ENCODE measurements at places on chromosomes 1 and 21. TPM values are rescaled to one million over a fixed set of nuclear protein-coding genes. Genes with fewer than 3 reads are reported as not detected.

VHLL gene
- not detected for total RNA-seq

DNA sequence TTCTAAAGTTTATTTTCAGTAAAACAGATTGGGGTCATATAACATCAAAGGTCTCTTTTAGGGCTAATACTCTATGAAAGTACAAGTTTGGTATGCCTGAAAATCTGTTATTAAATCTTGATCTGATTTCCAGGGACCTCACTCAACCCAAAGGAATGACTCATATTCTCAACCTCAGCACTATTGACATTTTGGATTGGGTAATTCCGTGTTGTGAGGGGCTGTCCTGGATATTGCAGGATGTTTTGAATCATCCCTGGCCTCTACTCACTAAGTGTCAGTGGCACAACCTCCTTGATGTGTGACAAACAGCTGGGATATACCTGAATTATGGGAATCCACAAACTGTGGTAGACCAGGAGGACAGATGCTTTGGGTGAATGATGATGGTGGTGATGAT lies 51.5 kb upstream of the CYP2J2 start:
- no peak for DNase-seq

S100A4 gene
- 337 TPM for total RNA-seq

FAM78B gene
- 0.51 TPM for total RNA-seq

MMEL1 gene
- total RNA-seq = not detected

SNAP47 gene
- 29.6 TPM for total RNA-seq

DNA sequence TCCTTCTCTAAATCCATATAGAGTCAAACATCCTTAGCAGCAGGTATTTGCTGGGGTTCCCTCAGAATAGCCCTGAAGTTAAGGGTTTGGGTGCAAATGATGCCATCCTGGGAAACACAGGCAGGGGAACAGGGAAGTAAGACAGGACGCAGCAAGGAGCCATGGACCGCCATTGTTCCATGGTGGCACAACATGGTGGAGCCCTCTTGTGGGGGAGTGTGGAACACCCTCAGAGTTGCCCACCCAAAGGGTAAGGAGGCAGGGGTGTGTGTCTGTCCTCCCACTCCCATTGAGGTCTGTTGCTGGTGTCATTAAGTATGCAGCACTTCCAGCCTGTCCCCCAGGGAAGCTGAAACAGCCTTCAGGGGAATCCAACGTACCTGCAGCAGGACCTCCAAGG lies 20.4 kb upstream of the RCAN1 start:
- no peak for DNase-seq

GRCh38 chr1:91661121-91661520 lies 160.5 kb downstream of the CDC7 start:
- no peak for DNase-seq

DNA sequence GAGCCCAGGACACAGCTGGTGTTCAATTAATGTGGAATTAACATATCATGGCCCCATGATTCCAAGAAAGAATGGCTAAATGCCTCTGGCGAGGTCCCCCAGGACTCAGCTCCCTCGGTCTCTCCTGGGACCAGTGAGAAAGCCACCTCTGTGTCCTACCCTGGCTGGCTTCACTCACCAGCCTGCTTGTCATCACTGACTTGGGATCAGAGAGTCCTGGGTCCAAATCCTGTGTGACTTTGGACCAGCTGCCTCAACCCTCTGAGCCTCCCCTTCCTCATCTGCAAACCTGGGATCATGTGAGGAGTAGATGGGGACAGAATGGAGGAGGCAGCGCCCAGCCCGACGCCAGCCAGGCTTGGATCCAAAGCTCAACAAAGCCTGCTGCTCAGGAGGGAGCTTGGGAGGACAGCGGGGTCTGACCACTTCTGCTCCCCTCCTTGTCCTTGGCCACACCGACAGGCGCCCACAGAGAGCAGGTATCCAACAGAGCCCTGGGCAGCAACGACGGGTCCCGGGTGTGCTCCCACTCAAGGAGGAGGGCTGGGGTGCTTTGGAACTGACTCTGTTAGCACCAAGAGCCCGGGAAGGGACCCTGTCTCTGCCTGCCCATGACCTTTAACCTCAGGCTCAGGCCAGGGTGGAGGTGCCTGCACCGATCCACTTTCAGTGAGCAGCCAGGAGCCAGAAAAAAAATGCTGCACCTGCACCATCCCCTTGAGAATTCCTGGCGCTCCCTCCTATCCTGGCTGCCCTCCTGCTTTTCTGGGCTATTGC lies 3.2 kb downstream of the SH2D5 start:
- peak; percentile 77 for DNase-seq

USH2A gene
- total RNA-seq = not detected

GRCh38 chr21:44527156-44527982 lies 12.6 kb downstream of the KRTAP10-1 start:
- no peak for DNase-seq

DNA sequence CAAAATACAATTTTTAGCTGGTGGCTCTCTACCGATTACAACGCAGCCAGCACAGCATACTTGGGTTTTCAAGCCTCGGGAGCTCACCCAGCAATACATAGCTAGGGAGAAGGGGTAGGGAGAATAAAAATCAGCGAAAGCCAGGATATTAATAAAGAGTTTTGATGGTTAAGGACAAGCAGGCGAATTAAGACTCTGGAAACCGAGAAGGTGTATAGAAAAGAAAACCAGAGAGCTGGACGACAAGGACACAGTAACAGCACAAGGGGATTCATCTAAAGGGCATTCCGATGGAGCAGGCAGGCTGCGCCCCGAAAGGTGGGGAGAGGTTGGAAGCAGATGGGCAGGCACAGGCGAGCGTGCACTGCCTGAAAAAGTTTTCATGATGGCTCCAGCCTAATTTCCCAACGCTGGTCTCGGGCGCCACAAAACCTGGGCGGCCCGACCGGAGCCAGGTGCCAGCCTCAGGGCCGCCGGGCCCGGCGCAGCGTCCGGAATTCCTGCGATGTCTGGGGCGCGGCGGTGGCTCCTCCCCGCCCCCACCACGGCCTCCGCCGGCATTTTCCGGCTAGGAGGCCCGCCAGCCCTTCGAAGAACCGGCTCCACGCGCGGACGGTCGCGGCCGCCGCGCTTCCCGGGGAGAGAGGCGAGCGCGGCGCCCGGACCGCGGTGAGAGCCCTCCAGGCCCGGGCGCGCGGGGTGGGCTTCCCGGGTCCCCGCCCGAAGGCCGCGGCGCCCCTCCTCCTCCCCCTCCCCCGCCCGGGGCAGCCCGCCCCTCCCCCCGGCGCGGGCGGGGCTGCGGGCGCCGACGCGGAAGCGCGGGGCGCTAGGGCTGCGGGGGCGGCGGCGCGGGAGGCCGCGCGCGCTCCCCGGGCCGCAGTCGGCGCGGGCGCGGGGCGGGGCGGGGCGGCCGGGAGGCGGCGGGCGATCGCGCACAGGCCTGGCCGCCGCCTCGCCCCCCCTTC lies 774 bp upstream of the DYRK1A start:
- peak; percentile 90 for DNase-seq

TAS1R2 gene
- total RNA-seq = not detected

DNA sequence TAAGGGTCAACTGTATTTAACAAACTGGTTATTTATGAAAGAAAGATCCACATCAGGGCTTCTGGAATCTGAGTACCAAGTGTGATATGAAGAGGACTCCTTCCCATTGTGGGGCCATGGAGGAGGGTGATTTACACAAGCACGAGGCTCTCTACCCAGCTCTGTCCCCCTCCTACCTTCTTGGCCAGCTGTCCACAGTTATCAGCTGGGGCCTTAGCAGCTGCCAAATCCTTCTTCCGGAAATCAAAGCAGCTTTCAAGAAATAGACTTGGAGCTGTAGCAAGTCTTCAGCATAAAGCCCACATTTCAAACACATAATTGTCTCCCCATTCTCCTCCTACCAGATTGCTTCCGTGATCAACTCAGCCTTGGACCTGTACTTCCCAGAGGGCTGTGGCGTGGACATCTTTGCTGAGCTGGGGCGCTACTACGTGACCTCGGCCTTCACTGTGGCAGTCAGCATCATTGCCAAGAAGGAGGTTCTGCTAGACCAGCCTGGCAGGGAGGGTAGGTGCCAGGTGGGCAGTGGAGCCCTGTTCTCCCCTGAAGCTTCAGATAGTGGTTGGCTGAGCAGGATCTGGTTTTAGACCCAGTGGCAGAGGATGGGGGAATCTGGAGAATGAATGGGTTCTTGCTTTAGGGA lies 15.5 kb downstream of the AZIN2 start:
- no peak for DNase-seq

ESPN gene
- total RNA-seq = not detected

NPHS2 gene
- total RNA-seq = not detected

GRCh38 chr21:31801551-31802219 lies 69.8 kb upstream of the SCAF4 start:
- DNase-seq = no peak

GRCh38 chr1:180456191-180456590 lies 46.2 kb downstream of the ACBD6 start:
- DNase-seq = no peak

FABP3 gene
- total RNA-seq = 27.1 TPM

- no peak for DNase-seq
Observed at GRCh38 chr1:174161813-174162212, 2.5 kb downstream of the RABGAP1L start.

GRCh38 chr21:34642211-34643075 lies 26.4 kb upstream of the CLIC6 start:
- DNase-seq = no peak

CAMTA1 gene
- 81.6 TPM for total RNA-seq

DNA sequence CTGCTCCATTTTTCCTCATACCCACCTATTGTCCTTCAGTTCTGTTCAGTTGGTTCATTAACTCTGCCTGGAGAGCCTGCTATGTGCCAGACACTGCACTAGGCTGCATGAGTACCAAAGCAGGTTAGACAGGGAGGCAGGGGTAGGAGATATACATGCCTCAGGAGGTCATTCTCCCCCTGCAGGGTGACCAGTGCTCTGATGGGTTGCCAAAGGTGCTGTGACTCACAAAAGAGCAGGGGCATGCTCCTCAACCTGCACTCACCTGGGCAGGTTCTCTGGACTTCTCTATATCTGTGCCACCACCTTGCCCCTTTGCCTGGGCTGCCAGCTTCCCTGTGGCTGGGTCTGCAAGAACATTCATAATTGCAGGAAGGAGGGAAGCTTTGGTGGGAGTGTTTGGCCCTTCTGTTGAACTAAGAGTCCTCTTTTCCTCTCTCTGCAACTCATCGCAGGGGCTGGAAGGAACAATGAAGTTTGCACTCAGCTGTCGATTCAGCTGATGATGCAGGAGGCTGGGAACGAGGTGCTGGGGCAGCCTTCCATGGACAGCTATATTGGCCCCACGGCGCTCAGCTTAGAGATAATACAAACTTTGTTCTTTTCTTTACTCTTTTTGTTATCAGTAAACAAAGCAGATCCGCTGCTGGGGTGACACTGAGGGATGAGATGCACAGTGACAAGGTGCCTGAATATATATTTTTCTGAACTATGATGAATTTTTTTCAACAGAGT lies 356.4 kb upstream of the PLXNA2 start:
- DNase-seq = no peak

- no peak for DNase-seq
Observed at GRCh38 chr1:36847186-36847585, 187.1 kb downstream of the GRIK3 start.

TMEM69 gene
- 23.1 TPM for total RNA-seq

GRCh38 chr1:45730780-45731319 lies 19.6 kb downstream of the IPP start:
- DNase-seq = no peak

DNA sequence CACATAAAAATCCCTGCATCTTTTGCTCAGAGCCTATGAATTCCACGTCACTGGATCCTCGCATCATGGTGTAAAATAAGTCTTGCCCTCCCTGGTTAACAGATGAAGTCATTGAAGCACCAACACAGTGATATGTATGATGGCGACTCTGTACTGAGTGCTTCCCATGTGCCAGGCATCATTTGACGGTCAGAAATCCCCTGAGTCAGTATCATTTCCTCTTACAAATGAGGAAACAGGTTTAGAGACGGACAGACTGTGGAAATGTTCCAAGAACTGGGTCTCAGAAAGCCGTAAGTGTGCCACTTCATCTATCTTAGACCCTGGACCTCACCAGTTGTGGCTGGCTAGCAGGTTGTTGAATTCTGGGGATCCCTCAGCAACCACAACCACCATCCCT lies 5.1 kb upstream of the OLFML2B start:
- no peak for DNase-seq

DNA sequence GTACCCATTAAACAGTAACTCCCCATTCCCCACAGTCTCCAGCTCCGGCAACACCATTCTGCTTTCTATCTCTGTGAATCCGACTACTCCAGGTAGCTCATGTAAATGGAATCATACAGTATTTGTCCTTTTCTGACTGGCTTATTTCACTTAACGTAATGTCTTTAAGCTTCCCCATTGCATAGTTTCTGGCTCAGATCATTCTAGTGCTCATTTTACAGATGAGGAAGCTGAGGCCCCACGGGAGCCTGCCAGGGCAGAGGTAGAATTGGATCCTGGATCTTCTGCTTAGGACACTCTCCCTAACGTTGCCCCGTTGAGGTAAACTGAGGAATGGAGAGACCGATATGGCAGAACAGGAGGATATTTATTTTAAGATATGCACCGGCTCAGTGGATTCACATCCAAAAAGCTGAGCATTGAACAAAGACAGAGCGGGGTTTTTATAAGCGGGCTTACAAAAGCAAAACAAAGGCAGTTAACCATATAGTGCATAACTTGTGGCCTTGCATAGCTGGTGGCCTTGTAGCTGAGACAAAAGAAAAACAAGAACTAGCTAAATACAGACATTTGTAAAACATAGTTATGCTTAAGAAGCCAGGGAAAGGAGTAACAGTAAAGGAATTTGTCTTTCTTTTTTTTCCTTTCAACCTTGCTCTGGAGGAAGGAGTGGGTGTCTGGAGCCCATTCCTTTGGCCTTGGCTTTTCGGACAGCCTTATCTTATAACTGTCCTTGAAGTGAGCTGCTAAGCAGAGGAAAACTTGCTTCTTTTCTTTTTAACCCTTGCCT lies 15.3 kb upstream of the KLHDC8A start:
- no peak for DNase-seq

DNA sequence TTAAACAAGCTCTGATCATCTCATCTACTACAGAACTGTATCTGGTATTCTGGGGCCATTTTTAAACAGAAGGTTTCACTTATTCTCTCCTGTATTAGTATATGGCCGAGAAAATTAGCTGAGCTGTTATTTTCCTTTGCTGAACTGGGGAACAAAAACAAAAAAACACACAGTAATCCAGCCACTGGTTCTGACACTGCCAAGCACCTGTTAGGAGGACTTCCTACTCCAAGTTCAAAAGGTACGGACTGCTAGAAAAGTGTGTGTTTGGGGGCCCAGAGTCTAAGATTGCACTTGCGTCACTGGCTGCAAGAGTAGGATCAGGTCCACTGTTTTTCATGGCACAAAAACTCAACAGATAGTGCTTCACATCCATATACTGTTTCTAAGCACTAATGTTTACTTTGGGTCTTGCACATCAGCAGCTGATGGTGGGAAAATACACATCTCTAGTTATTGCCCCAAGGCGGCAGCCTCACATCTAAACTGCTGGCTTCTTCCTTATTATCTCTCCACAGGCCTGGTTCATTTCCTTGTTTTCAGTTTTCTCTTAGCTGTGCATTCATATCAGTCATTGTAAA lies 226.1 kb downstream of the FGGY start:
- no peak for DNase-seq

DNA sequence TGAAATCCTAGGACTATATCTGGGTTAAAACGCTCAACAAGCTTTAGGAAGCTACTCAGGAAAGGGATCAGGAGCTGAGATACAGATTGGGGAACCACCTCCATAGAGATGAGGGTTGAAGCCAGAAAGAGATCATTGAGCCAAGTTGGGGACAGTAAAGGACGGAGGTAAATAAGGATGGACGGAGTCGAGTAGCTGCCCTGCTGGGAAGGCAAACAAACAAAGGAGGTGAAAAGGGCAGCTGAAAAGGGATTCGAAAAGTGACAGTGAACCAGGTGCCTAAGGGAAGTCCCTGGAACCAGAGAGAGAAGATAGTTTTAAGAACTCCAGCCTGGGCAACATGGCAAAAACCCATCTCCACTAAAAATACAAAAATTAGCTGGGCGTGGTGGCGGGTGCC lies 6.3 kb upstream of the CAMSAP2 start:
- no peak for DNase-seq

FAM177B gene
- not detected for total RNA-seq
